ENCODE measurements at places on chromosomes 2 and 18.
A peak's percentile ranks its signal among the peaks of the same experiment; 100 is the strongest.

DNA sequence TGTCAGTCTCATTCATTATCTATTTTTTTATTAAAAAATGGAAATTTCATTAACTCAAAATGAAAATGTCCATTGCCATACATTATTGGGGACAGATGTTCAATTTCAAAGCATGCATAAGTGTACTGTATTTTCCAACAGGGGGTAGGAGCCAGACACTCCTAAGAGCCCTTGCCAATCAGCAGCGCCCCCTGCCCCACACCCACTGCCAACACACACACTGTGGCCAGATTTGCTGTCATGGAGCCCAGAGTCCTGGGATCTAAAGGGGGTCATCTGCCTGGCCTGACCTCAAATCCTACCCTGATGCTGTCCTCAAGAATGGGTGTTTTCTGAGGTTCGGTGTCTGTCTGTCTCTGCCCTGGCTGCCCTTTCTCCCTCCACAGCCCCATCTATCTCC lies 162.2 kb upstream of the TWIST2 start:
- DNase-seq = no peak

- DNase-seq = no peak
These were observed 384.7 kb upstream of the RAB12 start for GRCh38 chr18:8224576-8224975.

DNA sequence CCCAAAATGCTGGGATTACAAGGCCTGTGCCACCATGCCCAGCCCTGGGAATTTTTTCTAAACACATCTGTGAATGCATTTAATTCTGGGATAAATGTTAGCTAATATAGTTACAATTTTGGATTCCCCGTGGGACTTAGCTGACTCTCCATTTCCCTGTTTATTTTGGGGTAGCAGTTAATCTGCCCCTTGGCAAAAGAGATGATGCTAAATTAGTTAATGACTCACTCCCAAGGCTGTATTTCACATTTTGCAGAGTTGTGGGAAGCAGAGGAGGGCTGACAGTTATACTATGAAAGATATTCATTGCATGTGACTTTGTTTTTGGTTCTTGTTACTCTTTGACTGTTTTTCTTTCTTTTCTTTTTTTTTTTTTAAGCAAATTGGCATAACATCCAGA lies 3.2 kb downstream of the MTHFD2 start:
- DNase-seq = no peak

GRCh38 chr2:128452536-128453530 lies 134.2 kb upstream of the HS6ST1 start:
- DNase-seq = no peak

DNA sequence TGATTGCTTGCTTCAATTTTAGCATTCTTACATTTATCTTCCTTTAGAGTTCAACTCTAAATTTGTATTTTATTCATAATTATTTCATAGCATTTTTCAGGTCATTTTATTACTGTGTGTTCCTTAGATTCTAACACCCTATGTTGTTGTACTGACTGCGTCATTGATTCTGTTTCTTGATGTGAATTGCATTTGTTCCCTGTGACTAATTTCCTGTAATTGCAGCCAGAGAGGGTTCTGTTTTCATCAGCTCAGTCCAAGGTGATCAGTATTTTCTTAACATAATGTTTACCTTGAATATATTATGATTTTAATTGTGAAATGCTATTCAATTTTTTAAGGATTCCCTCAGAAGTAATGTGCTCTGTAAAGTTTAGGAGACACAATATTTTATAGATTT lies 970.2 kb upstream of the PIK3C3 start:
- DNase-seq = no peak

- no peak for DNase-seq
These were observed 34.9 kb downstream of the SCN1A start for GRCh38 chr2:166092889-166093288.

GRCh38 chr2:112772322-112772721 lies 7.9 kb upstream of the CKAP2L start:
- no peak for DNase-seq

DNA sequence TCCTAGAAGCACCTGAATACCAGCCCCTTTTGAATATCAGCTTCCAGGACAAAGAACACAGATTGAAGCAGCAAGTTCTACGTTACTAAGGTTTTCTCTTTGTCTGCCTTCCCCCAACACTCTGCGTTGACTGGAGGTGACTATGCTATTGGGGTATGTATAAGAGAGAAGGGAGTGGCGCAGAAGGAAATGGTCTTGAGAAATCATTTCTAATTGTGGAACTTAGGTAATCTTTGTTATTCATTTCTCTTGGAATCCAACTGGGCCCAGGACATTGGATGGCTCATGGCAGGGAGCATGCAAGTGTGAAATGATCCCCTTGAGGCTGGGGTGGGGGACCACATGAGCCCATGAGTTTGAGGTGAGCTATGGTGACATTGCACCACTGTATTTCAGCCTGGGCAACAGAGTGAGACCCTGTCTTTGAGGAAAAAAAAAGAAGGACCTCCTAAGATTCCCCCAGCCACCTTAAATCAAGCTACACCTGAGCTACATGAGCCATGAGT lies 29.7 kb downstream of the XDH start:
- DNase-seq = no peak

DNA sequence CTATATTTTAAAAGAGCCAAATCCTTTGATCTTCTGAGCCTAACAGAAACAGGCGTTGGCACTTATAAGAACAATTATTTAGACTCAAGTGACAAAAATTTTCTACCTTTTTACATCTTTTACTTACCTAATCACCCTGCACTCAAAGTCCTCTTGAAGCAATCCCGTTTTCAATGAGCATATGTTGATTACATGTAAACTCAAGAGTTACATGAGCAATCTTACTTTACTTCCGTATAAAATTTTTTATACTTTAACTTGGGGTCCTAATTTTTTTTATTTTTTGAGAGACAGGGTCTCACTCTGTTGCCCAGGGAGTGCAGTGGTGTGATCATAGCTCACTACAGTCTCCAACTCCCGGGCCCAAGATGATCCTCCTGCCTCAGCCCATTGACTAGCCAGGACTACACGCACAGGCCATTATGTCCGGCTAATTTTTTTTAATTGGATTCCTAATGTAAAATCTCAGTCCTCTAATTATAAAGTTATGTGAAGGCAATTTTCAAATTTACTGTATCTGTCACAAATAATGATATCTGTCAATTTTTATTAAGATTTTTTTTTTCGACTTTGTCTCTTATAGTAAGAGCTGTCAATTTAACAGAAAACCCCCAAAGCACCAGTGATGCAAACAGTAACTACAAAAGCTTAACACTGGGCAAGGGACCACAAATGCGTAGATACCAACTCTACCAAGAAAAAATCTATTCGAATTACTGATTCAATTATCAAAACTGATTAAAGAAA lies 19.1 kb upstream of the STPG4 start:
- peak; percentile 46 for DNase-seq

DNA sequence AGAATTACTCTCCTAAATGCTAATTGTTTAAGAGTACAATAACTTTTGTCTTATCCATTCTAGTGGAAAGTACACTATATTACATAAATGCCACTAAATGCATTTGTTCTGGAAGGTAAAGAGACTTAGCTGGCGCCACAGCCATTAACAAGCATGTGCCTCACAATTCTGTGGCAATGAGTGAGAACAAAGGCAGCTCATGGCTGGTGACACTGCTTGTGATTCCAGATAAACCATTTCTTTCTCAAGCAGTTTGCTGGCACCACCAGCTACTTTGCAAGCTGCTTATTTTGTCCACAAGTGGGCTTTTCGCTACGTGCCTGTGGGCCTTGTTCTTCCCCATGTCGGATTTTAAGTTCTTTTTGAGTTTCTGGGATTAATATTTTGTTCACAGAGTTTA lies 147.6 kb upstream of the SMAD7 start:
- no peak for DNase-seq

DNA sequence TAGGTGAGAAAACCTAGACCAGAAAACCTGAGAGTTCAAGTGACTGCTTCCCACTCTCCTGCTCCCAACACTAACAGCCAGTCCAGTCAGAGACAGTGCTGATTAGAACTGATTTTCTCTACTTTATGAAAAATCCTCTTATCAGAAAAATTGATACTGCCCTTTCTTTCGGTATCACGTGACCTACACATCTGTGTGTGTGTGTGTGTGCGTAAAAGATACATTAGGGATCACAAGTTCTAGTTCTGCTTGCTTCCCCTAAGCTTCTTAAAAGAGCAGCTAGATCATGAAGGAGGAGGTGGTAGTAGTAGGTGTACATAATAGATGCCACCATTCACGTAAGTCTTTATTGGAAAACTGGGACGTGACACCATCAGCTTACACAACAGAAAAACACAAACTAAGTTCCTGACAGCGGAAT lies 1.5 kb downstream of the ARL5A start:
- peak; percentile 44 for DNase-seq

DNA sequence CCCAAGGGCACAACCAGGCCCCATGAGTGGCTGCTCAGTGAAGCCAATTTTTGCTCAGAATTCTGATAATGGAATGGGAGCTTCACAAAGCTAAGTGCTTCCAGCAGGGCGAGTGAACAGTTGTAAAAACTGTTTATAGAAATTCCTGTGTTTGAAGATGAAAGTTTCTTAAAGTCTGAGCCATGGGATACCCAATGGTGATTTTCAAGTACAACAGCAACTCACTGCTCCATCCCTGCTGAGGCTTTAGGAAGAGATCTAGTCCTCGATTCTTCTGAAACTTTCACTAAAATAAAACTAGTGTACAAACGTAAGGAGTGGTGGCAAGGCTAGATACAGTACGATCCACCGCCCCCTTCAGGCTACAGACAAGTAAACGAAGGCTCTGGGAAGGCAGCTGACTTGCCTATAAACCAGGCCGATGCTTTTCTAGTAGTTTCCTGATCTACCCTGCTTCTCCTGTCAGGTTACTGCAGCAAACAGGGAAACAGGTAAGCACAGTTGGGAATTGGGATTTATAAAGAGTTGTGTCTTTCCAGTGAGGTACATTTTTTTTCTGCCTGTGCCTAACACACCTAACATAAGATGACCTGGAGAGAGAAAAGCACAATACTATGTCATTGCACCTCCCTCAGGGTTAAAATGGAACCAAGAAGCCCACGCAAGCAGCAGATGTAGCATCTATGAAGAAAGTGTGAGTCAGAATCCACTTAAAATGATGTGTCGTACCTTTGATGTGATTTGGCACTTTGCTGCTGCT lies 108.7 kb downstream of the UXS1 start:
- DNase-seq = no peak

GRCh38 chr2:230128623-230129342 lies 60.1 kb upstream of the SLC16A14 start:
- DNase-seq = no peak

DNA sequence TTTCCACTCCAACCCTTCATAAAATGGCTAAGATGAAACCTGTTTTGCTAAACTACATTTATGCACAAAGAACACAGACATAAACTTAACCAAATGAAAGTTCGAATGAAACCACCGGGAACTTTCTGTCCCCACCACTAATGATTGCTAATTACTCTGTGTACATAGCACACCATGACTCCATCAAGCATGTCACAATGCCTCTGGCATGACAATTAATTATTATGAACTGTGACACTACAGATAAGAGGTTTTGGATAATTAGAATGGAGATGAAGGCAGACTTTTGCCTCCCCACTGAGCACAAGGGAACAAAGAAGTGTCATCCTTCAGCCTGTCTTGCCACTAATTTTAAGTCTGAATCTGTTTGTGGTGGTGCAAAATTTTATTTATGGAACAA lies 1.5 kb downstream of the DAPL1 start:
- DNase-seq = no peak

- no peak for DNase-seq
These were observed 21.4 kb upstream of the RHOB start for GRCh38 chr2:20425371-20425881.

GRCh38 chr18:54202851-54203250 lies 21.6 kb downstream of the MBD2 start:
- DNase-seq = no peak

GRCh38 chr2:6940820-6941219 lies 23.6 kb downstream of the RNF144A start:
- DNase-seq = no peak

DNA sequence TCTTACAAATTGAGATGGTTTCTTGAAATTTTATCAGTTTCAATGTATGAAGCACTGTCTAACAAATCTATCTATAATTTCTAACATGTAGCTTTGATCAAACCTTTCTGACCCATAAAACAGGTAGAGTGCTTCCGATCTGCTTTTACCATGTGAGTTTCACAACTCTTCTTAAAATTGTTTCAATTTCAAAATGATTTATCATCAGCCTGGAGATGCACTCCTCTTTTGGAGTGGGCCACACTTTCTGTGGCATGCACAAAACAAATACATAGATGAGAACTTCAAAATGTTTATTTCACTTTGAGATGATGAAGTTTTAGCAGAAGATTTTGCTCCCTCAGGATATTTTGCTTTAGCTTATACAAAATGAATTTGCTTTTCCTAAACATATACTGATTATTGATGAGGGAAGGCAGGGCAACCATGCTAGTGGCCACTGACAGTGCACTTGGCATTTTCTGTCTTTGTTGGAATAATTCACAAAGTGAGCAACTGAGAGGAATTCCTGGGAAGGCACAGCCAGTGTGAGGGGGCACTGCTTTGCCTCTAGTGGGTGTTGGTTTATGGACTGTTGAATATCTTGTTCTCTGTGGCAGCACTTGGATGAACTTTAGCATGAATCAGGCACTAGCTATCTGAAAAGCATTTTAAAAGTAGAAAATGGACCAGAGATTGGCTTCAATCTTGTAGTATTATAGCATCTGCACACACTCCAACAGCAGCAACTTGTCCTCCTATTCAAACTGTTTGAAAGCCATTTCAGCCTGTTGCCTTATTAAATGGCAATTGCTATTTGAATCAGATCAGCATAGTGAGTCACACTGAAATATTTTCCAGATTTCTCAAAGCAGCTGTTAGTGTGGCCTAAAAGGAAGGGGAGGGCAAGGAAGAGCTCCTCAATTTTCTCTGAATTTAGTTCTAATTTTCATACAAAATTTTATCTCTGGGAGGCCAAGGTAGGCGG lies 193.2 kb downstream of the CCDC85A start:
- no peak for DNase-seq

- no peak for DNase-seq
These were observed 22.5 kb downstream of the SRSF7 start for GRCh38 chr2:38728694-38729093.

DNA sequence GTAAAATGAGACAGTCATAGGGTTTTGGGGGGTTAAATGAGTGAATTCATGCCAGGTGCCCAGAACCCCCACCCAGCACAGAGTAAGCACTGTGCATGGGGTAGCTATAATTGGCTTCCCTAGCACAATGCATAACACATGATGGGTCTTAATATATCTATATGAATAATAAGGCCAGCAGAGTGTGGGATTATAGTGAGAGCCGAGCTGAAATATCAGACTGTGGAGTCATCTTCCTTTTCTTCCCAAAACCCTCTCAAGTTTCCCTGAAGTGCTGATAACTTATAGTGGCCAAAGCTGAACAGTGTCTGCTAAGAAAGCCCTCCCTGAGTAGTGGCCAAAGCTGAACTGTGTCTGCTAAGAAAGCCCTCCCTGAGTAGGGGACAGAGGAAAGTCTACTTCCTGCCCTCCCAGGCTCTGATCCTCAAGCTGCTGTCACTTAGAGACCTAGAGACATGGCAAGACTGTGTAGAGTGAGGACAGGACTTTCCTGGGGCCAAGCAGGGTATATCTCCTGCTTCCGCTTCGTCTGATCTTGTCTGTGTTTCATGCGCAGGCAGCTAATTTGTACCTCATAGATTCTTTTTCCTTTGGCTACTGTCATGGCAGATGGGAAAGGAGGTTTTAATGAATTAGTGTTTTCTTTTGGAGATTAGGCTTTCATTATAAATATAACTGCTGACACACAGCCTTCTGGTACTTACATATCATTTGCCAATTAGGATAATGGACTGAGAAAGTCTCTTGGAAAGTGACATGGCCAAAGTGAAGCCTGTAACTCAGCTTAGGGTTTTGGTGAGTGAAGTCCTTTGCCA lies 94.9 kb downstream of the FHOD3 start:
- DNase-seq = no peak

- DNase-seq = no peak
These were observed 189.2 kb downstream of the NCK2 start for GRCh38 chr2:105933906-105934305.

All from hematopoietic multipotent progenitor cell treated with erythropoietin and hydrocortisone succinate and interleukin-3 and kit ligand, for 17 days (in vitro differentiated cells).